ENCODE measurements at places on chromosomes 12 and 14.
A peak's percentile ranks its signal among the peaks of the same experiment; 100 is the strongest.

GRCh38 chr12:72448805-72449204 lies 176.6 kb downstream of the TRHDE start:
- DNase-seq: no peak

- DNase-seq: no peak
Observed at GRCh38 chr14:60214003-60214402, 35.0 kb upstream of the PPM1A start.

DNA sequence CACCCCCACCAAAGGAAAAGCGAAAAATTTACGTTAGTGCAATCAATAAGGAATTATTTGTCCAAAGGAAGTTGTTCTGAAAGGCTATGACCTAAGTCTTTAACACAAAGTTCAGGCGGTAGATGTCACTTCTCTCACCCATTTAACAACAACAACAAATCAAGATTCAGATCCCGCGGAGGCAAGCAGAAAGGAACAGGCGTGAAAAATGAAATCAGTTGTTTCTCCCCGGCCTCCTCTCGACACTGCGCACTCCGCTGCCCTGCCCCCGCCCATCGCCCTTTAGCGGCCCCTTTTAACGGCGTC lies 1.4 kb downstream of the DENND5B start:
- DNase-seq: no peak

DNA sequence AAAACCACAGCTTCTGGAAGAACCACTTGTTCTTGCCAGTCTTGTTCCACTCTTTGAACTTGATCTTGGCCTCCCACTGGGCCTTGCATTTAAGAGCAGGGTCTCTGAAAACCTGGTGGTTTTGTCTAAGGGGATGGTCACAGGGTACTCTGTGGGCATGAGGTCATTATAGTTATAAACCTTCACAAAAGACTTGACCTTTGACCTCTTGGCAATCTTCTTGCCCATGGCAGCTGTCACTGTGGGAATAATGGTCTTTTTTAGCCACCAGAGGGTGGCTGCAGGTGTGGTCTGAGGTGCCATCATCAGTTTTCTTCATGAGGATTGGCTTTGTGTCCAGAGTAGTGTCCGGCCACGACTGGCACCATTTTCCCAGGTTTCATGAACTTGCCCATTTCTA lies 9.1 kb downstream of the ATP6V0A2 start:
- no peak for DNase-seq

DNA sequence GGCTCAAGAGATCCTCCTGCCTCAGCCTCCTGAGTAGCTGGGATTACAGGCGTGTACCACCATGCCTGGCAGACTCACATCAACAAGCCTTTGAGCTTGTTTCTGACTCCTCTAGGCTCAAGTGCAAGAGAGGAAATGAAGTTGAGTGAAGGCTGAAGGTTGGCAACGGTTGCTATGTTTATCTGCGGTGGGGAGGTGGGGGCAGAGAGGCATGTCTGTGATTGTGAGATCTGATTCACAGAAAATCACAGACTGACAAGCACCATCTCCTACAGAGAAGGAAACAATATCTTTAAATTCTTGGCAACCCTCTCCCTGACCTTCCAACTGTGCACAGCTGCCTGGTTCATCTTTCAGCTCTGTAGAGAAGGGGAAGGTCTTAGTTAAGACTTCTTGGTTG lies 22.1 kb upstream of the NINJ2 start:
- peak; percentile 68 for DNase-seq

- peak; percentile 56 for DNase-seq
Observed at GRCh38 chr14:71465316-71465715, 466.9 kb upstream of the RGS6 start.

DNA sequence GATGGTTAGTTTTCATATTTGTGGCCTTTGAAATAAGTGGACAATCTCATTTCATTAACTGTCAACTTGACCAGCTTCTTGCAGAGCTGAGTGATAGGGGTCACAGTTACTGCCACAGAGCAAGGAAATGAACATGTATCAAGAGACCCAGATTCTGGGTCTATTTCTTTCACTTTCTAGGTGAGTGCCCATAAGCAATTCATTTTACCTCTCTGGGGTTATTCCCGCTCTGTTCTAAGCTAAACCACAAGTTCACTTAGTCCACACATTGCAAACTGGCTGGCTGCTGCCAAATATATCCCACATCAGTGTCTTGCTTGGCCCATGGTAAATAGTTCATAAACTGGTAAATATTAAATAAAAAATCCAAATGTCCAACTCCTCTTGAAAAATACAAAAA lies 29.9 kb downstream of the GPHB5 start:
- no peak for DNase-seq

DNA sequence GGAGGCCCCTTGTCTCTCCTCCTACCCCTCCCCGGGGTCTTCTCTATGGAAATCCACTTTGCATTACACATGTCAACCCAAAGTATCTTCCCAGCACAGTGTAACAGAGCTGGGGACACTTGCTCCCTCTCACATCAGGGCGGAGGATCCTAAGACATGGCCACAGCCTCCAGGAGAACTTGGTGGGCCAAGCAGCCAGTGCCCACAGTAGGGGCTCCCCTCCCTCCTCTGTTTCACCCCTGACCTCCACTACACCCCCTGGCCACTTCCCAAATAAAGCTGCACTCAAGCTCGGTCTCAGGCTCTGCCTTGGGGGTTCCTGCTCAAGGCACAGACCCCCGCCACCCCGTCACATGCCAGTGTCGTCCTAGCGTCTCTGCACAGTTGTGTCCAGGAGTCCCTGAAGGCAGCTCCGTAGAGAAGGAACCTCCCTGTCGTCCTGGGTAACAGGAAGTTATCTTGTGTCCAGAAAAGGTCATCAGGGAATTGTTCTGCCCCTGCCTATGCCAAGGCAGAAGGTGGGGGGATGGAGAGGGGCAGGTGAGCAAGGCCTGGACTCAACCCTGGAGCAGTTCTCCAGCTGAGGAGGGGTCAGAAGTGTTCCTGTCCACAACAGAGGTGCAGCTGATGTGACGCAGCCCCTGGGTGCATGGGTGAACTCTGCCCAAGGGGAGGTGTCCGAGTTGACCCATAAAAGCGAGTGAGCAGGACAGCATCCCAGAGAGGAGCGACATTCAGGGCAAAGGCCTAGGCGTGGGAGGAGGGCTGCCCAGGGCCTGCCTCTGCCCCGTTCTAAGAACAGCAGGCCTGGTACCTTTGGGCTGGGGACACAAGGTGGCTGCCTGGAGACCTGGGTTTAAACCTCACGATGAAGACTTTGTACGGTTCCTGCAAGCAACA lies 25.5 kb downstream of the DIO3 start:
- DNase-seq: no peak

- no peak for DNase-seq
Observed at GRCh38 chr12:64243809-64244208, 21.7 kb upstream of the KICS2 start.

DNA sequence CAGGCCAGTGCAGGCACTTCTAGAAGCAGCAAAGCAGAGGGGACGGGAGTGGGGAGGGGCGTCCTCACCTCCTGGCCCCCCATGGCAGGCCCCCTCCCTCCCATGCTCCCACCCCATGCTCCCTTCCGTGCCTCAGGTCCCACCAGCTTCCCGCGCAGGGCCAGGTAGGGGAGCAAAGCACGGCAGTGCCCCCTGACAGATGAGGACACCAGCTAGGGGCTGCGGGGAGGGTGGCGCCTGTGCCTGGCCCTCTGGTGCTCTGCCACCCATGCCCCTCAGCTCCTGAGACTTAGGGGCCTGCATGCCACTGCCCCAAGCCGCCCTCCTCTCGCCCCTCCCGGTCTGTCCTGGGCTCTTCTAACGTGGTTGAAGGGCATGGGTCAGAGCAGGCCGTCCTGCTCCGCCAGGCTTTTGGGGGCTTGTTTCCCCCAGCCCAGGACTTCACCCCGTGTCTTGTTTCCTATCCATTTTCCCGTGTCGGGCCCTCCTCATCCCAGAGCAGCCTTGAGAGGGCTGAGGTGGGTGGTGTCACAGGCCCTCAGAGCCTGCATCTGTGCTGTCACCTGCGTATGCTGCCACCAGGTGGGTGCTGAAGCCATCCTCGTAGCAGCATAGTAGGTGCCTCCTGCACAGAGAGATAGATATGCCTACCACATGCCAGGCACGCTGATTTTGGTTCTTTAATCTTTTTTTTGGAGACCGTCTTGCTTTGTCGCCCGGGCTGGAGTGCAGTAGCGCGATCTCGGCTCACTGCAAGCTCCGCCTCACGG lies 10.2 kb downstream of the TRMT61A start:
- DNase-seq: no peak

DNA sequence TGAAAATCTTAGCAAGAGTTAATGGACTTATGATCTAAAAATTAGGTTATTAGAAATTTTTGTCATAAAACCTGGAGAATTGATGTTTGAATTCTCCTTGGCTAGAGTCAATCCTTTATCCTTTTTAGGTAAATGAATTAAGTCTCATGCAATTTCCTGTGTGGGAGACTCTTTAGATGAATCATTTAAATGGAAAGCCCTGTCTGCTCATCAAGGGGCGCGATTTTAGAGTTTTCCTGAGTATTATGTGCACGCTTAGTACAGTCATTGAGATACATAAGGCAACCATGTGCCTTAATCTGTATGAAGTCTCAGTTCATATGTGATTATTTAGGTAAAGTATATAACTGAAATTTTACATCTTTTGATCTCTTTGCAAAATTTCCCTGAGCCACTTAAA lies 974.7 kb downstream of the NRXN3 start:
- peak; percentile 36 for DNase-seq

DNA sequence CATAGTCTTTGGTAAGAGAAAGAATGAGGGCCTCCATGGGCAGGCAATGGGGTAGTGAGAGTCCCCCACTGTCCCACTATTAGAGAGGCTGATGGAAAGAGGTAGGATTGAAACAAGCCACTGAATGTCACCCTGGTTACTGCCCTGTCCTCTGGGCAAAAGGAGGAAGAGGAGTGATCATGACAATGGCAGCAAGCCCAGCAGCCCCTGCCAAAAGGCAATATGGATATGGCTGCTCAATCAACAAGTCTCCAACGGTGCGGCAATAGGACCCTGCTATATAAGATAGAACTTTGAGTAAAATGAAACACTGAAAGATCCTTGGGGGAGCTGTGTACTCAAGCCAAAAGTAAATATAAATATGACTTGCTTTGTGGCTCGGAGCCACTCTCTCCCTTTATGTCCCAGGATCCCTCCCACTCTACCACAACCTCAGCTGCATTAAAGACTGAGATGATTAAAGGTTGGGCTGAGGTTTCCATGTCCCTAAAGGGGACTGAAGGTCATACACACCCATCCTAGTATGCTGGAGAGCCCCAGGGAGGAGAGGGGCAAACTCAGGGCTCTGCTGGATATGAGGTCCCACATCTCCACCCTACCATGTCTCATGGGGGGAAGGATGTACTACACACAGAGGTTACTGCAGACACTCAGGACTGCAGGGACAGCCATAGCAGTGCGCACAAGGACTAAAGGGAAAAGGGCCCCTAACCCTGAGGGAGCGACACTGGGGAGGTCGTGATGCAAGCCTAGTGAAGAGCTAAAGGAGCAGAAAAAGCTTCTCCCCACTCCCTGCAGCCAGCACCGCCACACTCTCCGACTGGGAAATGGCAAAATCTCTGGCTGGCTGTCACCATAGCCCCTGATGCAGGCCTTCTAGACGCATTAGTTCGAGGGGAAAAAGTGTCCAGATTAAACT lies 5.9 kb downstream of the POMT2 start:
- DNase-seq: no peak

DNA sequence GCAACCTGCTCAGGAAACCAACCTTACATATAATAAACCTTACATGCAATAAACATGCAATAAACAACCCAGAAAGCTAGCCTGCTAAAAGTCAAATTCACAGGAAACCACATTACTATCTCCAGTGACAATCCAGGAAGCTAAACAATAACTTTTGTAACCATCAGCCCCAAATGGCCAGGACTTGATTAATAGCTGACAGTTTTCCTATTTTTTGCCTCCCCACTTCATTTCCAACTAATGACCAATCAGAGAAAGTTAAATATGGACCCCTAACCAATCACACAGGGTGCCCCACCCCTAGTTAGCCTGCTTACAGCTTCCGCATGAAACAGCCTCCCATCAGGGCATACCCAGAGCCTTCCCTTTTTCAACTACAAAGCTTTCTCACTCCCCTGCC lies 152.2 kb upstream of the LMNTD1 start:
- no peak for DNase-seq

DNA sequence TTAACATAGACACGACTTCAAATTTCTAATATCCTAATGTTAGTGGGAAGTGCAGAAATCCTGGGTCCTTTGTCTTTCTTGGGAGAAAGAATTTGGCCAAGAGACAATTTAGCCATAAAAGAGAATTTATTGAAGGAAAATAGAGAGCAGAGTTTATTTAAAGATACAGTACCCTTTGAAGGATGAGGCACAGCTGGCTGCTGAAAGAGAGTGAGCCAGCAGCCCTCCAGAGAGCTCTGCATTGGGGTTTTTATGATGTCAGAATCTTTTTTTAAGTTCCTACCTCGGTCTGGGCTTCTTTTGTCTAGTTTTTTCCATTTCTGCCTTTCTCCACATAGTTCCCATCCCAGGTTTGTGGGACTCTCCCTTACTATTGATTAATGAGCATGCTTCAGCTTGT lies 37.5 kb downstream of the CCER1 start:
- no peak for DNase-seq

GRCh38 chr14:47826809-47827208 lies 151.4 kb upstream of the MDGA2 start:
- DNase-seq: no peak

DNA sequence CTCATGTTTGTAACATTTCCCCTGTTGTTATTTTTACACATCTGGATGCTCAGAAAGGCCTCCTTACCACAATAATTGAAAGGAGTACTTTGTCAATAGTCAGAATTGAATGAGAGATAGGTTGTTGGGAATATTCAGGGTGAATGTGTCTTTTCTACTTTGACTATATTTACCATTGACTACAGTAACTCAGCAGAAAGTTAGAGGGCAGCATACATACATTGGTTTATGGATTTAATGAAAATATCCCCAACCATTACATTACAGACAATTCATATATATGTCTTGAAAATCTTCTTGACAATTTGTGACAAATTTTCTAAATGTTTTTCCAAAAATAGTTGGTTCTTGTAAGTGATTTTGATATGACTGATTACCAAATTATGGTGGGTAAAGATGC lies 97.7 kb downstream of the NTS start:
- no peak for DNase-seq

- DNase-seq: no peak
Observed at GRCh38 chr12:91897025-91897515, 248.6 kb downstream of the BTG1 start.

GRCh38 chr12:131862084-131862441 lies 32.4 kb upstream of the ULK1 start:
- no peak for DNase-seq

DNA sequence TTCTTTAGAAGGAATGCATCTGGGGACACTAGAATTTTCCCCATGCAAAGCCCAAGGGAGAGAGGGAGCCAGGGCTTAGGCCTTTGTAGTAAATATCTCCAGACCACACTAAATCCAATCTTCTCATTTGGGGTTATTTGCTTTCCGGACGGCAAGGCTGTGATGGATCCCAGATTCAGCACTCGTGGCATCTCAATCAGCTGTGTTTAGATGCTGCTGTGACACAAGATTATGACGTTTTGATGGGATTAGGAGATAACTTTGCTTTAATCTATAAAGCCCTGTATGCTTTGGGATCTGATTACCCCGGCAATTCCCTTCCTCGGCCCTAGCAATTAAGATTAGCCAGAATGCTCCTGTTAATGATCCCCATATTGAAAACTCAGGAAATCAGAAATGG lies 686.7 kb upstream of the TBX3 start:
- no peak for DNase-seq

- DNase-seq: no peak
Observed at GRCh38 chr12:64389154-64389553, 1.4 kb downstream of the C12orf56 start.

- no peak for DNase-seq
Observed at GRCh38 chr14:56027916-56028712, 90.1 kb upstream of the PELI2 start.

- DNase-seq: no peak
Observed at GRCh38 chr14:36583242-36583892, 953 bp upstream of the NKX2-8 start.
